Tracheal epithelial cell (primary cell): ENCODE measurements at places on chromosomes 1 and 21. TPM values are rescaled to one million over a fixed set of nuclear protein-coding genes. Genes with fewer than 3 reads are reported as not detected.

Gene TMEM125
- total RNA-seq, result 6.3 and 9.0 TPM in 2 replicates

Gene SLAMF9
- total RNA-seq, result 5.5 and 12.1 TPM in 2 replicates

Gene PLXNA2
- 8.7 and 14.9 TPM in 2 replicates for total RNA-seq

Gene OR2T2
- not detected in 2 replicates for total RNA-seq

Gene UFC1
- total RNA-seq, result 32.6 and 41.2 TPM in 2 replicates

Gene IGSF9
- total RNA-seq, result 8.0 and 8.7 TPM in 2 replicates

Gene MYCL
- 7.0 and 20.5 TPM in 2 replicates for total RNA-seq

Gene OR6N1
- not detected in 2 replicates for total RNA-seq

Gene SAMSN1
- total RNA-seq, result under 0.01 TPM in 1 of 2 replicates, not detected in the other

Gene KRTAP10-2
- total RNA-seq, result not detected in 2 replicates

Gene CNST
- total RNA-seq, result 10.2 and 12.8 TPM in 2 replicates

Gene LCE6A
- not detected in 2 replicates for total RNA-seq

Gene VANGL2
- 6.6 and 8.4 TPM in 2 replicates for total RNA-seq

Gene SLC1A7
- not detected in 2 replicates for total RNA-seq

Gene CDA
- total RNA-seq, result 2.6 and 8.2 TPM in 2 replicates

Gene RIMS3
- total RNA-seq, result 1.7 TPM in 2 replicates

Gene OR10J1
- total RNA-seq, result under 0.01 TPM in 1 of 2 replicates, not detected in the other

Gene CR1
- total RNA-seq, result not detected in 2 replicates

Gene NDUFS2
- 110 and 155 TPM in 2 replicates for total RNA-seq

Gene LMOD1
- total RNA-seq, result not detected in 2 replicates

Gene CNKSR1
- 14.7 and 23.9 TPM in 2 replicates for total RNA-seq

Gene NHLH2
- 0.43 and 0.48 TPM in 2 replicates for total RNA-seq

Gene SPRR5
- total RNA-seq, result not detected in 2 replicates

Gene ZNF695
- total RNA-seq, result 2.2 TPM in 1 of 2 replicates, not detected in the other

Gene ATP1A1
- total RNA-seq, result 194 and 306 TPM in 2 replicates
